DMS153 (cell line): ENCODE measurements at places on chromosomes 4 and X.
A peak's percentile ranks its signal among the peaks of the same experiment; 100 is the strongest.

DNA sequence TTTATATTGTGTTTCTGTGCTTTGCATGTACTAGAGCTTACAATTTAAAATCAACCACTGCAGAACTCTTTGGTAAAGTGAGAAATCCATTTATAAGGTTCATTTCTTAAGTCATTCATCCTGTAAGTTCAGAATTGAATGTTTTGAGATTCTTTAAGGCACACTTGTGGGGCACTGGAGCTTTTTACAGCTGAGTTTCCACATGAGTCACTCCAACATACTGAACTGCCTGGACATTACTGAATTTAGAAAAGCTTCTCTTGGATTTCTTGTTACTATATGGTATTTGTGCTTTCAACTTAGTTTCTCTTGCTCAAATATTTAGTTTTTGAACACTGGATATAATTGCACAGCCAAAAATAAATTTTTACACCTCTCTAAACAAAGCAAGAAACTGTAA is 226.3 kb downstream of the PACRGL start:
- no peak for DNase-seq

DNA sequence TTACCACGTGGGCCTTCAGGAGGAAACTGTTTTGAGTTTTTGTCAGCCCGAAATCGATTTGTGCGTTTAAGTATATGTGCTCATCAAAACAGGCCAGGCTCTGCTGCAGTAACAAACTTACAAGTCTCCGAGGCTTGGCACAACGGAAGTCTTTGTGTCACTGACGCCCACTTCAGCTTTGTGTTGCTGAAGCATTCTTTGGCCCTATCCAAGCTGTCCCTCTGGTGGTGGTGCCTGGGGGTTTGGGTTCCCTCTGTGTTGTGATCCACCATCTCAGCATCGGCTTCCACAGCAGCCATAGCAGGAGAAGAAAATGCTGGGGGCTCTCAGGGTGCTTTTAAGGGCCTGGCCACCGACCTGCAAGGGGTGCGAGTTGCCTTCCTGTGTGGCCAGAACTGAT is 176.4 kb downstream of the PTTG2 start:
- DNase-seq: no peak

GRCh38 chr4:160709546-160709945 is 1454.3 kb downstream of the FSTL5 start:
- no peak for DNase-seq

DNA sequence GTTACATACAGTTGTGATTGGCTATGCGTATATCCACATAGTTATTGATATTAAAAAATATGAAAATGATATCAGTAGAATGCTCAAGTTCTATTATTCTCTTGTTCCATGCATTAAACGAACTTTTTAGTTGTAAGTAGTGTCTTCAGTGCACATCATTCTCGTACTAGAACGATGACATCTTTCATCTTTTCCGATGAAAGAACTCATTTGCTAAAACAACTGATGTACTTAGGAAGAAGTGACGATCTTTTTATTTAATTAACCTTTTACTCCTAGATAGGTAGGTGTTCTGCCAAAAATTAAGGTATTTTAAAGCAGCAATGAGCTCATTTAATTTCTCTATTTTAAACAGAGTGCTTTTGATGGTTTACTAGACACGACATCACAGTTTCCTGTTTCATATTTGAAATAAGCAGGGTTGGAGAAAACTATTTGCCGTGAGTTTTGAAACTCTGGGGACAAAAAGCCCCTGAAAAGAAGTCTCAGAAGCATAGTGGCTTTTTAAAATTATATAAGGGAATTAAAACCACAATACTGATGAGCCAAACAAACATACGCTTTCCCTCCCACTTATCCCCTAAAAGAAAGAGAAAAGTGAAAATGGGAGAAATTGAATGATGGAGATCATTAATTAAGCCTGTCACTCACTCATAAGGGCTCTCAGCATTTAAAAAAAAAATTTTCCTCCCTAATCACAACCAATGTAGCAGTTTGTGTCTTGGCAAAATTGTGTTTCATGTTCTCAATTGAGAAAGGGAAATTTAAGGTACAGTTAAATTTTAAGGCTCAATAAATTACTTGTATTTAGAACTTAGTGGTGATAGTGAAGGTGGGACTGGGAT is 25.6 kb downstream of the SPRY1 start:
- no peak for DNase-seq

DNA sequence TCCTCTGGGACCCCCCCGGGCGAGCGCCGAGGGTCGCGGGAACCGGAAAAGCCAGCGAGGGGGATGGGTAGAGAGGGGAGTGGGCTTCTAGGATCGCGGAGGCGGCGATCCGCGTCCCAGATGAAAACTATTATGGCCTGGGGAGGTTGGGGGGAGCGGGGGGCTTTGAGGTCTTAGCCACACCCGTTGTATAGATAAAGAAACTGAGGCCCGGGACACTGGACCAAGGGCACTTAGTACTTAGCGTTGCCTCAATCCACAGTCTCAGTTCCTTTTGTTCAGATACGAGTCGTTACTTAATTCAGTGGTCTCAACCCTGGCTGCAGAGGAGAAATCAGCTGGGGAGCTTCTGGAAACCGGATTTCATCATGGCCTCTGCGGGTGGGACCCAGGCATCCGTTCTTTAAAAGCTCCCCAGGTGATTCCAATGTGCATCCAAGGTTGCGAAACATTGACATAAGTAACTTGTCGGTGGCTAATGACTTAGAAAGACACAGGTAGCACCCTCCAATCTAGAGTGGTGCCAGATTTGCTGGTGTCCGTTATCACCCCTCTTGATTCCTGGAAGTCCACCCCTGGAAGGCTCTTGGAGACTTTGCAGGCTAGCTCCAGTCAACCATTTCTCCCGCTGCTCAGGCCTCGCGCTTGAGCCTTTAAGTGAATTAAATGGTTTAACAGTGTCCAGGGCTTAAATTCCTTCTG is 90.7 kb downstream of the GEMIN8 start:
- no peak for DNase-seq

DNA sequence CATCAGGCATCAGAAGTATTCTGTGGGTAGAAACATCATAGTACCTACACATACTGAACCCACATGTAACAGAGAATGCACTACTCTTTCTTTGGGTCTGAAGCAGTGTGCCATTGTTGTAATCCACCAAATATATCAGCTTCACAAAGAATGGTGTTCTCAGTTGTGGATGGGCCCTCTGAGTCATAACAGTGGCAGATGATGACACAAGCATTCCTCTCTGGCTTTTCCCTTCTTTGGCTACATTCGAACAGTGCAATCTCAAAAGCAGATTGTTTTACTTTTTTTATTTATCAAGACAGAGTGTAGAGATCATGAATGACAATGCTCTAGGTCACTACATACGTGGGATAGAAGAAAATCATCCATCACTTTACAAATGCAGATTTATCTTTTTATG is 247.2 kb upstream of the EPHA5 start:
- DNase-seq: no peak

GRCh38 chr4:124527364-124527763 is 185.2 kb downstream of the ANKRD50 start:
- DNase-seq: no peak

- no peak for DNase-seq
These were observed 24.6 kb upstream of the CD40LG start for GRCh38 chrX:136623396-136623795.

GRCh38 chr4:76558396-76559235 is 123.6 kb downstream of the SHROOM3 start:
- DNase-seq: no peak

- peak; percentile 46 for DNase-seq
These were observed 620.9 kb upstream of the GALNT7 start for GRCh38 chr4:172547724-172548123.

GRCh38 chr4:165355900-165356300 is 22.9 kb upstream of the CPE start:
- no peak for DNase-seq

GRCh38 chrX:9651737-9652136 is 113.9 kb downstream of the GPR143 start:
- no peak for DNase-seq

GRCh38 chrX:136754651-136755050 is 26.1 kb downstream of the ARHGEF6 start:
- DNase-seq: peak; percentile 42

GRCh38 chr4:184844742-184845141 is 19.0 kb upstream of the ACSL1 start:
- no peak for DNase-seq

GRCh38 chr4:2339458-2340271 is 77.8 kb upstream of the MXD4 start:
- DNase-seq: no peak

DNA sequence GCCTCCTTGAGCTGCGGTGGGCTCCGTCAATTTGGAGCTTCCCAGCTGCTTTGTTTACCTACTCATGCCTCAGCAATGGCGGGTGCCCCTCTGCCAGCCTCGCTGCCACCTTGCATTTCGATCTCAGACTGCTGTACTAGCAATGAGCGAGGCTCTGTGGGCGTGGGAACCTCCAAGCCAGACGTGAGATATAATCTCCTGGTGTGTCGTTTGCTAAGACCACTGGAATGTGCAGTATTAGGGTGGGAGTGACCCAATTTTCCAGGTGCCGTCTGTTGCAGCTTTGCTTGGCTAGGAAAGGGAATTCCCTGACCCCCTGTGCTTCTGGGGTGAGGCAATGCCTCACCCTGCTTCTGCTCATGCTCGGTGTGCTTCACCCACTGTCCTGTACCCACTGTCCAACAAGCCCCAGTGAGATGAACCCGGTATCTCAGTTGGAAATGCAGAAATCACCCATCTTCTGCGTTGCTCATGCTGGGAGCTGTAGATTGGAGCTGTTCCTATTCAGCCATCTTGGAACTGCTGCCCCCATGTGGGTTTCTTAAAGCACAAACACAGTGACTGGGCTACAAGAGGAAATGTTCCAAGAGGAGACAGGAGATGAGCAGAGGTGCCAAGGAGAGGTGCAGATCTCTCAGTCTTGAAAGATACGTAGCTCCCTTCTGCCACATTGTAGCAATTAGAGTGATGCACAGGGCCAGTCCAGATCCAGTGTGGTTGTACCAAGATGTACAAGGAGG is 193.0 kb upstream of the IGFBP7 start:
- DNase-seq: no peak

GRCh38 chr4:55175779-55176231 is 50.4 kb upstream of the KDR start:
- no peak for DNase-seq

- DNase-seq: no peak
These were observed 27.4 kb upstream of the CAMK2D start for GRCh38 chr4:113788888-113789287.

DNA sequence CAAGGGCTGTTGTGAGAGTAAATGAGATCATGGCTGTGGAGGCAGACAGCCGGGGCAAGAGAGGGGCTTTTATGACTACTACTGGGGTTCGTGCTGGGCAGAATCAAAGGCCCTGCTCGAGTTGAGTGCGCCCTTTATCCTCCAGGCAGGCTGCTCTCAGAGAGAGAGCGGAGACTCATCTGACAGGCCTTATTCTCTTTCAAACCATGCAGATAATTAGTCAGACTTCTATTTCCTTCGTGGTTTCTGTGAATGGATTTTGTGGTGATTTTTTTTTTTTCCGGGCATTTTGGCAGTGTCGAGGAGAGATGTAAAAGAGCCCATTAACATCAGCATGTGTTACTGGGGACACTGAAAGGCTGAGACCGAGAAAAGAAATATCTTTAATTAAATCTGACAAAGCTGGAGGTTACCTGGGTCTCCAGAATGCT is 73.6 kb downstream of the MED28 start:
- DNase-seq: no peak

- DNase-seq: no peak
These were observed 46.1 kb downstream of the MBNL3 start for GRCh38 chrX:132442691-132443090.

GRCh38 chr4:8316911-8317351 is 47.4 kb downstream of the HTRA3 start:
- no peak for DNase-seq

DNA sequence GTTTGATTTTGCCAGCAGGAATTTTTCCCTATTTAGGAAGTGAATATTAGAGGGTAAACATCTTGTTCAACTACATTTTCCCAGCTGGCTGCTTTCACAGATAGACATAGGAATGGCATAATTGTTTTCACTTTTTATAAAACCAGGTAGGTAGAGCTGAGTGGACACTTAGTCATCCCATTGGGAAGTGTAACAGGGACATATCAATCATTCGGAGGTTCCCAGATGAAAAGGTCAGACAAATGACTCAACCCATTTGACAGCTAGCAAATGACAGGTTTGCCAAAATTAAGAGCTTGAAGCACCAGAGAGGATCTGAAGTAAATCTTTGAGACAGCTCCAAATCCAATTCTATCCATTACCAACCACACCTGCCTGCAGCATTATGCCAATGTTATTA is 205.3 kb downstream of the SLC39A8 start:
- DNase-seq: peak; percentile 13

DNA sequence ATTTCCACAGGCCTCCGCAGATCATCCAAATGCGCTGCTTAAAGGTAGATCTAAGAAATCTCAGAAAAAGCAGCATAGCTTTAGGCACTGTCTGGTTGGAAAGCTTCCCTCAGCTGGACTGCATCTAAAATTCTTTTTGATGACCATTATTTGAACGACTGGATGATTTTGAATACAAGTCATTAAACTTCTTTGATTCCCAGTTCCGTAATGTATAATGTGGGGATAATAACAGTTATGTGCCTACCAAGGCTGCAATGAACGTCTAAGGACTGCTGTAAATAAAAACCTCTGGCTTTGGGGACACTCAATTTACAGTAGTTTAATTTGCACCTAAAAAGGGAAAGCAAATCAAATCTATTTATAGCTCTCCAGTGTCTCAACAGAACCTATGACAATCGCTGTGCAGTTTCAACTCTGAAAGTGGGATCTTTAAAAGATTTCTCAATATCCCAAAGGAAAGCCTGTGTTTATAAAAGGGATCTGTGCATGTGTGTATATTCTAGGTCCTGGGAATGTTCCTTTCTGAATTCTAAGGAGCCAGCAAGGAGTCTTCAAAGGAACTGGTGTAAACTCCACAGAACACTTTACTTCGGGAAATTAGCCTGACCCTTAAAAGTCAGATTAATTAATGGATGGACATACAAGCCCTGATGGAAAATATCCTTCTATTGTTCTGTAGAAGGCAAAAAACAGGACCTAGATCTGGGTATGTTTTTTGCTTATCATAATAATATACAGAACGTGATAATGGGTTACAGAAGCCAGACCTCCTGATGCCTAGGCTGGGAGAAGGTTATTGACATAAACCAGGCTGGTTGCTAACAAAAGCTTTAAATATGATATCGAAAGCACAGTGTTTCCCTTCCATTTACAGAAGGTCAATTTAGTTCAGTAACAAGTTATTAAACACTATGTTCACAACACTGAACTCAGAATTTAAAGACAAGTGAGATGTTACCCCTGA is 53.4 kb downstream of the AFAP1 start:
- no peak for DNase-seq
